ENCODE measurements at places on chromosomes 5 and 9.

DNA sequence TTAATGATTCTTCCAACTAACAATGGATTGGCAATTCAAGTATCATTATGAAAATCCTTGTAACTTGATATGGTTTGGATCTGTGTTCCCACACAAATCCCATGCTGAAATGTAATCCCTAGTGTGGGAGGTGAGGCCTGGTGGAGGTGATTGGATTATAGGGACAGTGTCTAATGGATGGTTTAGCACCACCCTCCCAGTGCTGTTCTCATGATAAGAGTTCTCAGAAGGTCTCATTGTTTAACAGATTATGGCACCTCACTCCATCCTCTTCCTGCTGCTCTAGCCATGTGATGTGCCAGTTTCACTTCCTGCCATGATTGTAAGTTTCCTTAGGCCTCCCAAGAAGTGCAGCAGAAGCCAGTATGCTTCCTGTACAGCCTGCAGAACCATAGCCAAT, 1116.2 kb upstream of the EDIL3 start:
- DNase-seq: no peak

DNA sequence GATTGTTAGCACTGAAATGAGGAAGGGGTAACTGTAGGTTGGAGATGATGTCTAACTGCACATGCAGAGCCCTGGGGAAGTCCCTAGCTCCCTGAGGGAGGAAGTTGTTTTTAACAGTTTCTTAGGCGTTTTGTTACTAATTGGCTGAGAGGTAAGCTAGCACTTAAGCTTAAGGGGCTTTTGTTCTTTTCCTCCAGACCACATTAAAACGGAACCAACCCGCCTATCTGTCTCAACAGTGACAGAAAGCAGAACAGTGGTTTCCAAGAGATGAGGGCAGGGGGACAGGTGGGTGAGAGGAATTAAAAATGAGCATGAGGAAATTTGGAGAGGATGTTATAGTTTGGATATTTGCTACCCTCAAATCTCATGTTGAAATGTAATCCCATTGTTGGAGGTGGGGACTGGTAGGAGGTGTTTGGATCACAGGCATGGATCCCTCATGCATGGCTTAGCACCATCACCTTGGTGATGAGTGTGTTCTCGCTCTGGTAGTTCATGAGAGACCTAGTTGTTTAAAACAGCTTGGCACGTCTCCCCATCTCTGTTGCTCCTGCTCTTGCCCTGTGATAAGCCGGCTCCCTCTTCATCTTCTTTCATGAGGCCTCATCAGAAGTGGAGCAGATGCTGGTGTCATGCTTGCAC, 38.9 kb downstream of the LYRM7 start:
- no peak for DNase-seq

- DNase-seq: no peak
These were observed 285.6 kb upstream of the PRDM9 start for GRCh38 chr5:23221831-23222230.

DNA sequence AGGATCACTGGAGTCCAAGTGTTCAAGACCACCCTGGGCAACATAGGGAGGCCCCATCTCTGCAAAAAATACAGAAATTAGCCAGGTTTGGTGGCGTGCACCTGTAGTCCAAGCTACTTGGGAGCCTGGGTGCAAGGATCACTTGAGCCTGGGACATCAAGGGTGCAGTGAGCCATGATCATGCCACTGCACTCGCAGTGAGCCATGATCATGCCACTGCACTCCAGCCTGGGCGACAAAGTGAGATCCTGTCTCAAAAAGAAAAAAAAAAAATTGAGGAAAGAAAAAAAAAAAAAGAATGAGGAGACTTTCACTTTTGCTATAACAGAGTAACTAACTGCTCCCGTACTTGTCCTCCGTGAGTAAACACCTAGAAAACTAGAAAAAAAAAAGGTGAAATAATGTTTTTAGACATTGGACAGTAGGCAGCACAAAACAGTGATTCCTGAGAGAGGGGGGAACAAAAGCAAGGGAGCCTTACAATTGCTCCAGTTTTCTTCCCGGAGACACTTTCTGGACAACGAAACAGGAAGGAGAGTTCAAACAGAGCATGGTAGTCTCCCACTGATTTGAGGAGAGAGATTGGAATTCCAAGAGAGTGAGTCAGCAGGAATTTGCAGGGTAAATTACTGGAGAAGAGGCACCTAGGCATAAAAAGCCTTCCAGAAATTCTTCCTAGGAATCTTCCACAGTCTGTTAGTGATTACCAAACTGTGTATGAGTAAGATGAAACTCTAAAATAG, 6.9 kb upstream of the ZBTB5 start:
- DNase-seq: peak; percentile 28

DNA sequence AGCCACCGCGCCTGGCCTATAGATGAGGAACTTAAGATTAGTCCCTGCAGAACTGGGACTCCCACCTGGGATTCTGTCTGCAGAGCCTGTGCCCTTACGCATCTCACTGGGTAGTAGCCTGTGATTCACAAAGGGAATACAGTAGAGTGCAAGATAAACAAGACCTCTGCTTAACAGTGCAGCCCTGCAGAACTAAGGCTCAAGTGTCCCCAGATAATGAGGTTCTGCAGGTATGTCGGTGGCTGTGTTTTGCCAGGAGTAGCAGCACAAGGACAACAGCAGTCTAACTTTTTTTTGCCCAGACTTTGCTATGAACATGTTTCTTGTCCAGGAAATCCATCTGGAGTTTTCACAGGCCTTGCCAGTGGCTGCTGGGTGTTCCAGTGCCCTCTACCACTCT, 59.7 kb downstream of the DCP2 start:
- no peak for DNase-seq

DNA sequence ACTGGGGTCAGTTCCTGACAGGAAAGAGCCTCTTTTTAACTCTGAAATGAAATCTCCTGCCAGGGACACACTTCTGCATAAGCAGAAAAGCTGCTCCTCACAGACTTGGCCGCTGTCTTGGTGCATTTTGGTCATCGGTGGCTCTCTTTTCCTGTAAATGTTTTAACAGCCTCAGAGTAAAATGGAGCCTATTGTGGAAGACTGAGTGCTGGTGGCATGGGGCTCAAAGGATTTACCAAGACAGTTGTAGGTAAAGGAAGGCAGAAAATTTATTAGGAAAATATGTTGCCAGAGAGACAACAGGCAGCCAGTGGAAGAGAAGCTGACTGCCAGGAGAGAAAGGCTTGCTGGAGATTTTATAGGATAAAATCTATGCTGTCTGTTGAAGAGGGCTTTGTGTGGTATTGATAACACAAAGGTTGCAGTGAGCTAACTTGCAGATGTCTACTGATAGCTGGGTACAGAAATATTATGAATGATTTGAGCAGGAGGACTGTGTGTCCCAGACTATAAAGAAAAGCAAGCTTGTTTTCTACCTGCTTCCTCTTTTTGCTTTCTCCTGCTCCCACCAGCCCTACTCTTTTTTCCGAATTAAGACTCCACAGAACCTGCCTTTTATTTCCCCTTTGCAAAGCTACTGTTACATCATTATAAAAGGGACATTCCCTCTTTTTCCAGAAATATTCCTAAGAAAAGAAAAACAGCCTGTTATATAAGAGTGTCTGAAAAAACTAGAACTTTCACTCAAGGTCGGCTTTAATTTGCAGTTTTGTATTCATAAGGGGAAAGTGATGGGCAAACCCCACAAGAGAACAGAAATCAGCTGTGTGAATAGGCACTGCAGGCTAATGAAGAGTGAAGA, 27.9 kb upstream of the IFNA14 start:
- no peak for DNase-seq
